ENCODE measurements at places on chromosomes 7 and 10.

DNA sequence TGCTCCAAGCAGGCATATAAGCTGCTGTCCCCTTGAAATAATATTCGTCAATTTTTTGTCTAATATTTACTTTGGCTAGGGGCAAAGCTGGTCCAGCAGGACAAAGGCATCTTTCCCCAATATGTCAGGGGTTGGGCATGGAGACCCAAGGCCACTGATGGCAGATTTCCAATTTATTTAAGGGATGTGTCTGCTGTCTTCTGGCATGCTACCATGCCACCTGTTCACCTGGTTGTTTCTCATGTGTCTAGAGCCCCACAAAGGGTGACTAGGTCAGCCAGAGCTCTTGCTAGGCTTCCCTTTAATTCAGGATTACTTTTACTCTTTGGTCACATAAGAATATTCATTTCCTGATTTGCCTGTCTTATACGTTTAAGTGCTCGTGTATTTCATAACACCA lies 22.1 kb upstream of the SYPL1 start:
- no peak for DNase-seq

GRCh38 chr7:112267944-112268691 lies 61.6 kb downstream of the ZNF277 start:
- DNase-seq: no peak

GRCh38 chr10:57338823-57339558 lies 928.7 kb downstream of the IPMK start:
- no peak for DNase-seq

DNA sequence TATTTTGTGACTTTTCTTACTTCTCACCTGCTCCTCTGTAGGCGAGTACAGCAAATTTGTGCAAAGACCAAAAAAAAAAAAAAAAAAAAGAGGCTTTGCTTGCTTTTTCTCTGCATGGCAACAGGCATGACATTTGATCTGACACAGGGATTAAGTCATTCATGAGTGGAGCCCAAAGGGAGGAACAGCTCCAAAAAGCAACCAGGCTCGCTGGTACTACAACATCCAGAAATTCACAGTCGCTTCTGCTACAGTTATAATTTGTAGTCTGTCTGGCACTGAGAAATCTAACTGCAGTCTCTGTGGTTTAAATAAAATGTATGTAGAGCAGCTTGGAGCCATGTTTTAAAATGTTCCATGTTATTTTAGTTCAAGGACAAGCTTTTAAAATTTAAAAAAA lies 31.7 kb downstream of the MKX start:
- no peak for DNase-seq

GRCh38 chr7:55464422-55464821 lies 99.3 kb downstream of the LANCL2 start:
- no peak for DNase-seq

DNA sequence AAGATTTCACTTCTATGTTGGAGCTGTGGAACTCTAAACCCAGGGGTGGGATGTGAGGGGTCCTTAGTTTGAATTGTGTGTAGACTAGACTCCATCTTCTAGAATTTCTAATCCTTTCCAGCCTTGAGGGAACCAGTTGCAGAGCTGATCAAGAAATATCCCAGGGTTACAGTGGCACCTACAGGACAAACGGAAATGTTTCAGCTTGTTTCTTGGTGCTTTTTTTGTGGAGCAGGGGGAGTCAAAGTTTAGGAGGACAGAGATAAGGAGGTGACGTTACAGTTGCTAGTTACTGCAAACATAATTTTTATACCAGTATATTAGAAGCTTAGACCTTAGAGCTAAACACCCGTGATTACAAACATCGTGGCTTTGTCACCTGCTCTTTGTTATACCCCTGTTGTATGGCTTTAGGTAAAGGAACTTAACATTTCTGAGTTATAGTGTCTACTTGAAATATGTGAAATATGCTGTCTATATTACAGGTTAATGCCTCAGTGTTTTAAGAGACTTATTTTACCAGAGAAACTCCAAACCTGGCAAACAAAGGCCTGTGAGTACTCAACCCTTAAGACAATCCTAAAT lies 84.5 kb upstream of the DYNC1I1 start:
- no peak for DNase-seq

- no peak for DNase-seq
These were observed 163.3 kb downstream of the ADARB2 start for GRCh38 chr10:1573981-1574380.

DNA sequence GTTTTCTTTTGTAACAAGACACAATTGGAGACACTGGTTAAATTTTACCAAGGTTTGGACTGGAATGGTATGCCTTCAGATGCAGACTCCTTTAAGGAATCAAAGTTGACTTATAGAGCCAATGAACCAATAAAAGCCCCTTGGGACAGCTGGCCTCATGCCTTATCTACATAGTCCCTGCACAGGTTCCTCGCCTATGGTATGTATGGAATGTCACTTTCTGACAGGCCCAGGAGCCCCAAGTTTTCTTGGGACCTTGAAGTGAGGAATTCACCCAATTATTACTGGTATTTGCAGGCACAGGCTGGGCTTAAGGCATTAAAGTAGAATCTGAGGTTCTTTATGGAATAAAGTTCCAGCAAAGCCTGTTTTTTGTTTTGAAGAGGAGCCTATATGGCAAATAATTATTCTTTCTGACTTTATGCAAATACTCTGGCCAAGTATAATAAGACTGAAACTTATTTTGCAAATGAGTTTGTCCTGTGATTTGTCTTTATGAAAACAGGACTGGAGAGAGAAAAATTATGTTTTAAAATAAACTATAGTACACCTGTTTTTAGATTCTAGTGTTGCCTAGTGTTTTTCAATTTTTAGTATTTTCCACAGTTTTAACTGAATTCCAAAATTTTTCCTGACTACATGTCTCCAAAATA lies 24.1 kb upstream of the DNMBP start:
- no peak for DNase-seq

DNA sequence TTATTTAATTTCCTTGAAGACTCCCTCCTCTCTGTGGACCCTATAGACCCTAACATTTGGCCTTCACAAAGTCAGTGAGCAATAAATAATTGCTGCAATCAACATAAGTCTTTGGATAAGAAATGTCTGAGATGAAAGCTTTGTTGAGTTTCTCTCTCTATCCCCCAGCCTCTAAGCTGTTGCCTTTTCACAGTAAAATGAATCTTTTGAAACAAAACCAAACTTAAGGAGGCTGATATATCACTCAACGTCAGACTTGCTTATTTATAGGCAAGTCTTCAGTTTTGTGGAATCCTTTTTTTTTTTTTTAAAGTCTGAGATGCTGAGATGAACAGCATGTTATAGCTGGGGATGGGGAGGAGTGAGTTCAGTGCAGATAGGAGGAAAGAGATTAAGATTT lies 10.0 kb downstream of the CPED1 start:
- no peak for DNase-seq

GRCh38 chr7:127514499-127514898 lies 70.9 kb downstream of the GCC1 start:
- no peak for DNase-seq

DNA sequence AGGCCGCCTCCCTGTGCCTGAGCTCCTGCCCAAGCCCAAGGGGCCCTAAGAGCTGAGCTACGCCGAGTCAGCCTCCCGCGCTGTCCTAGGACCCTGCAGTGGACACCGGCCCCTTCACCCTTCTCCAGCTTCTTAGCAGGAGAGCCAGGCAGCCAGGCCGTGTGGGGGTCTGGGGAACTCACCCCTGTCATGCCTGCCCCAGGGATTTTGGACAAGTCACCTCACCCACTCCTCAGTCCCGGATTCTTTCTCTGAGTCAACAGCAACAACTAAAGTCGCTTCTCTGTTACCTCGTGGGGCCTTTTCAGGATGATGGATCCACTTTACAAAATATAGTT lies 79.3 kb downstream of the MKI67 start:
- DNase-seq: no peak

DNA sequence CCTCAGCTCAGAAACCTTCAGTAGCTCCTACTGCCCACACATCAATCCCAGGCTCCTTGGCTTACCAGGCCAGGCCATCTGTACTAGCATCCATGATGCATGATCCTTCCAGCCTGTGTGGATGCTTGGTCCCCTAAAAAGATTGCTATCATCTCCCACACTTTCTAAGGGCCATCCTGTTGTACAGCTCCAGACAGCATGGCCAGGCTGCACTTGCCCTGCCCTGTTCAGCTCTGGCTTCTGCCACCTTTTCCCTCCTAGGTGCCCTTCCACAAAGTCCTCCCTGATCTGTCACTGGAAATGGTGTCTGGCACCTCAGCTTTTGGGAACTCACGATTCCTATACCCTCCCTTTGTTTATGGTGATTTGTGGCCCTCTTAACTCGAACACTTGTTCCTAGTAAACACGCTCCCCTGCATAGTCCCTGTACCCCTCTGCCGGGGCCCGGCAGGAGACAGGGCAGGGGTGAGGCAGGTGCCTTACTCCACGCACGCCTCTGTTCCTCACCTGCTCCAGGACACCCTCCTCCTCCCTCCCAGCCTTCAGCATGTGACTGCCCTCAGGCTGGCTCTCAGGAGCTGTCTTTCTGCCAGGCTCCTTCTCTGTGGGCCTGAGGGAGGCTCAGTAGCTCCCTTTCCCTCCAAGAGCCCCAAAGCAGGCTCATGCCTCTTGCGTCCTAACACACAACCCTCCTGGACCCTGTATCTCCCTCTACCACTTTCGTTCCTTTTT lies 71.8 kb downstream of the CDH23 start:
- no peak for DNase-seq

DNA sequence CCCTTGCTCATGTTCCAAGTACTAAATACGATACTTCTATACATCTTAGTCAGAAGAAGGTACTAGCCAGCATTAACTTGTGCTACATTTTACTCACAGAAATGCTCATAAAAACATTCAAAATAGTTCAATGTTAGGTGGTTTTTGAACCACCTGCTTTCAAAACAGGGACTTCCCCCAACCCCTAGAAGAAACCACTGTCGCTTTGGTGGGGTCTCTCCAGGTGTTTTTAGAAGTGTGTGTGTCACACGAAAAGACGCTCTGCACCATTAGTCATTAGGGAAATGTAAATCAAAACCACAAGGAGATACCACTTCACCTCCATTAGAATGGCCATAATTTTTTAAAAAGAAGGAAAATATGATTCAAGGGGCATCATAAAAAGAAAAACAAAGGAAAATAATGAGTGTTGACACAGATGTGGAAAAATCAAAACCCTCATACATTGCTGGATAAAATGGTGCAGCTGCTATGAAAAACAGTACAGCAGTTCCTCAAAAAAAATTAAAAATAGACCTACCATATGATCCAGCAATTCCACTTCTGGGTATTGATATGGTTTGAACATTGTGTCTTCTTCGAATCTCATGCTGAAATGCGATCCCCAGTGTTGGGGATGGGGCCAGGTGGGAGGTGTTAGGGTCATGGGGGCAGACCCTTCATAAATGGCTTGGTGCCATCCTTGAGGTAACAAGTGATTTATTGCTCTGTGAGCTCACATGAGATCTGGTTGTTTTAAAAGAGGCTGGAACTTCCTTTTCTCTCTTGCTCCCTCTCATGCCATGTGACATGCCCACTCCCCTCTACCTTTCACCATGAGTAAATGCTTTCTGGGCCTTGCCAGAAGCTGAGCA lies 74.2 kb downstream of the MALSU1 start:
- DNase-seq: peak; percentile 50

DNA sequence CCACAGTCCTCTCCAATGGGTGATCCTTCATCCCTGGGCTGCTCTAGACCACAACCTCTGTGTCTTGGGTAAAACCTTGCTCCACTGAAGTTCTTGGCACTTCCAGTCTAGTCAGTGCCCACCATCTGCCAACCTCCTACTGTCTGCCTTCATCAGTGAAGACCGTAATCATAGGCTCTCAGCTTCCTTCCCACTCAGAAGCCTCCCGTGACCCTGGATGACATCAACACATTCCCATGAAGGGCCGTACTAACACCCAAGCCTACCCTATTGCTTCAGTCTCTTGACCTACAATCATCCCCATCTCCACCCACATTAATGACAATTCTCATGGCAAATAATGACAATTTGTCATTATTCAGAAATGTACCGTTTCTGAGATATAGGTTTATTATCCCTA lies 27.6 kb upstream of the GARS1 start:
- no peak for DNase-seq

DNA sequence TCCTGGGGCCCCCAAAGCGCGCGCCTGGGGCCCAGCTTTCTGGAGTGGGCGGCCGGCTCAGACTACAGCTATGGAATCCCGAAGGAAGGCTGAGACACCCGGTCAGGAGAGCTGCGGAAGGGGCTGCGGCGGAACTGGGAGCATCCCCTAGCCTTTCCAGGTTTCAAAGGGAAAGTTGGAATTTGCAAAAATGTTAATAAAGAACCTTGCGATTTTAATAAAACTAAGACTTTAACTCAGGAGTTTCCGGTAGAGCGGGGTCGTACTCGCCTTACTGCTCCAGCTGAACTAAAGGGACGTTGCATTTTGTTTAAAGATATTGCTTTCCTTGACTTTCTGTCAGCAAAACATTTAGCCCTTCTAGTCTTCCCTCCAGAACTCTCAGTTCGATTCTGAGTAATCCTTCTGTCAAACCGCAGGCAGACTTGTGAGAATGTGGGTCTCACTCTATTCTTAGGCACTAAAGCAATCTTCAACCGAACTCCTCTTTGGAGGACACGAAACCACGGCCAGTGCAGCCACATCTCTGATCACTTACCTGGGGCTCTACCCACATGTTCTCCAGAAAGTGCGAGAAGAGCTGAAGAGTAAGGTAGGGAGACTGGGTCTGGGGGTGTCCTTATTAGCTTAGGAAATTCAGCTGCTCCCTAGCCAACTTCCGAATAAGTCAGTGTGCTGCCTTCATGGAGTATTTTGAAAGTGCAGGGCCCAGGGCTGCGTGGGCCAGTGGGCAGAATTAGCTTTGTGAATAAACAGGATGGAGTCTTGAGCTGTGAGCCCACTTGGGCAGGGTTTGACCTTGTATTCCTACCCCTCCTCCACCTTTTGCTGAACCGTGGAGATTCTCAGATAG lies 1.9 kb downstream of the CYP26A1 start:
- DNase-seq: no peak

Measured in stimulated activated CD4-positive, alpha-beta T cell treated with anti-CD3 and anti-CD28 coated beads, TNF-alpha, amount 100 ng/mL, for 24 hours (primary cell).